AG08395 (cell line): ENCODE measurements at places on chromosomes 7 and 10.

DNA sequence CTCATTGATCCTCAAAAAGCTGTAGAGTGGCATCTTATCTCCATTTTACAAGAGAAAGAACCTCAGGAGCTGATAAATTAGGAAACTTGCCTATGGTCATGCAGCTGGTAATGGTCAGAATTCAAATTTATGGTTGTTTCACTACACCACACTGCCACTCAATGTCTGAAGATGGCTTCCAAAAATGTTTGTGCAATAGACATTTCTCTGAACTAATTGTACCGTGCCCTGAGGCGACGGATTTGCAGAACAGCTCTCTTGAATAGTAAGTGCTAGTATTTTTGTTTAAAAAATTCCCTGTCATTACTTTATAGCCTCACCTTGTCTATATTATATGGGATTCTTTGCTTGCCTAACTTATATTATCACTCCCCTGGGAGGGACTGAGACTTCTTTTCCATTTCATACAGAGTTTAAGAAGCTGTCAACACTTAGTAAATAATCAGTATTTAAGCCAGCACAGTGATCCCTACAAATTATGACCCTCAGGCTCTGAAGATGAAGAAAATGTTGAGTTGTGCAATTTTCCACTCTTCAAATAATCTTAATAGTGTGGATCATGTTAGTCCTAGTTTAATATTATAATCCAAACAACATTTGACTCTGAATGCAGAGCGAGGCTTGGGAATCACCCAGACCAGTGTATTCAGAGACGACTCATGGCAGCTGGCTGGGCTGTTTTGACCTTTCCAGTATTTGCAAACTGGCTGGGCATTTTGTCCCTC lies 346.6 kb downstream of the PTEN start:
- peak; percentile 39 for DNase-seq

GRCh38 chr10:81021428-81022129 lies 483.9 kb downstream of the SH2D4B start:
- DNase-seq: no peak

DNA sequence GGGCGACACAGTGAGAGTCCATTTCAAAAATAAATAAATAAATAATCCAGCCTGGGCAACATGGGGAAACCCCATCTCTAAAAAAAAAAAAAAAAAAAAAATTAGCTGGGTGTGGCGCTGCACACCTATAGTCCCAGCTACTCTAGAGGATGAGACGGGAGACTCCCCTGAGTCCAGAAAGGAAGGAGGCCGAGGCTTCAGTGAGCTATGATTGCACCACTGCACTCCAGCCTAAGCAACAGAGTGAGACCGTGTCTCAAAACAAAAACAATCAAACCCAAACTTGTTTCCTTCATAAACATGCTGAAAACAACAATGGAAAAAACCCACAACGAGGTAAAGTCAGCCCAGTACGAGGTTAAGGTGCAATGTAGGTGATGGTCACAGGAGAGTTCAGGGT lies 1.2 kb downstream of the COX19 start:
- no peak for DNase-seq

- DNase-seq: no peak
Observed at GRCh38 chr7:139875821-139876241, 46.8 kb downstream of the TBXAS1 start.

- no peak for DNase-seq
Observed at GRCh38 chr10:12179606-12180170, 16.0 kb downstream of the NUDT5 start.

GRCh38 chr7:111528331-111528730 lies 34.0 kb downstream of the IMMP2L start:
- DNase-seq: no peak

DNA sequence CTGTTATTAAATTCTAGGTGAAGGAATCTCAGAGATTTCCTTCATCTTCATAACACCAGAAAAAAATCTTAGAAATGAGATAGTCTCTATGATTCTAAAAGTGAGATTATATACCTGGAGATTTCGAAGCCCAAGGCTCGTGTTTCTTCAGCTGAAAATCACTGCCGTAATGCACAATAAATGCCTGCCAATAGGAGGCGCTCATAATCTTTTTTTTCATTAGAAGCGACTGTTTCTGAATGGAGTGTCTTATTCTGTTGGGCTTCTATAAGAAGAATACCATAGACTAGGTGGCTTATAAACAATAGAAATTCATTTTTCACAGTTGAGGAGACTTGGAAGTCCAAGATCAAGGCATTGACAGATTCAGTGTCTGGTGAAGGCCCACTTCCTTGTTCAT lies 294.7 kb downstream of the PRKG1 start:
- DNase-seq: no peak

GRCh38 chr7:134842062-134842461 lies 62.6 kb downstream of the CALD1 start:
- no peak for DNase-seq

DNA sequence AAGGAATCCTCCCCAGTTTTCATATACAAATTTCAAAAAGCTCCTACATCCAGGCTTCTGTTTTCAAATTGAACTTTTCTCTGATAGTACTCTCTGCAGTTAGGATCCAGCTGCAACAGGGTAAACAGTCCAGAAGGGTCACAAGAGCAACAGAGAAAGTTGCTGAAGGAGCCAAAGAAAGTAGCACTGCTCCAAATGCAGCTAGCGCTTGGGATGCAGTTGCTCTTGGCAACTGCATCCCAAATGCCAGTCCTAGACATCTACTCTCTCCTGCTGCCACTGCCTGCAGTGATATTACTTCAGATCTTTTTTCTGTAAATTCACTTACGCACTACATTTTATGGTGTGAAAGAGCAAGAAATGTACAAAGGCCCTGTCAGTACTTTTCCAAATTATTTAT lies 14.6 kb downstream of the GPR37 start:
- no peak for DNase-seq

DNA sequence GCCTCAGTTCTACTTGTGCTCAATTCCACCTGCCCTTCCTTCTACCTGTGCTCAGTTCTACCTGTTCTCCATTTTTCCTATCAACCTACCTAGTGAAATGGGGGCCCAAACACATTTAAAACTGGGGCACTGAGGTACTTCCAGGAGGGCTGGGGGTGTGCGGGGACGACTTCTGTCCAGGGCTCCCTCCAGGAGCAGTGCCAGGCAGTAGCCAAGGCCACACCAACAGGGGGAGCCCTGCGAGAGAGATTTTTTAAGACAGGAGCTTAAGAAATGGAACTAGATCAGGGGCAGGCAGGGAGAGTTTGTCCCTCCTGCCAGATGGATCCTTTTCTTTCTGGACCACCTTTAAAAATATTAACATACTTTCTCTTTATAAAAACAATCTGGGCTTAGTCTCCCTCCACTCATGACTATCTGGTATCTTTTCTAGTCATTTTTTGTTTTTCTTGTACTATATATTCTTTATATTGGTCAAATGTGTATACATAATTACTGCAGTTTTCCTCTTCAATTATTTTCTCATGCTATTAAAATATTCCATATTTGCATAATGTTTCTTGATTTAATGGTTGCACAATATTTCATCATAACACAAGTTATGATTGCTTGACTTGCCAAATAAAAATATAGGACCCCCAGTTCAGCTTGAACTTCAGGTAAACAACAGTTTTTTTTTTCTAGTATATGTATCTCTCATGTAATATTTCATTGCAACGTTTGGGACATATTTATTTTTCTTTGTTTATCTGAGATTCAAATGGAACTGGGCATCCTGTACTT lies 47.3 kb upstream of the INSYN2A start:
- peak; percentile 25 for DNase-seq

DNA sequence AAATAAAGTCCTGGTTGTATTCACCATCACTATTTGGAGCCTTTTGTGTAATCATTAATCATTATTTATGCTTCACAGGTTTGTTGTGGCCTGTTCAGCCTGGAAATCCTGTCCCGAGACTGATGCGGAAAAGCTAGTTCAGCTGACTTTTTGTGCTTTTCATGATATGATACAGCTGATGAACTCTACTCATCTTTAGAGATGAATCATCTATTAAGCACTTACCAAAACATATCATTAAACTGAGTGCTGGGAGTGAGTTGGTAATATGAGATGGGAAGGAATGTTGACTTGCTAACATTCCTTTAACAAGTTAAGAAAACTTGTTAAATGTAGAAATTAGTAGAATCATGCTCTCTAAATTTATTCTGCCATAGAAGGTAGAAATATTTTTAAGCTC lies 53.0 kb downstream of the CROT start:
- peak; percentile 62 for DNase-seq

- no peak for DNase-seq
Observed at GRCh38 chr7:130973637-130974036, 239.6 kb upstream of the KLF14 start.

- no peak for DNase-seq
Observed at GRCh38 chr7:152480664-152481063, 44.9 kb upstream of the KMT2C start.

GRCh38 chr10:90373911-90374310 lies 483.9 kb downstream of the HTR7 start:
- no peak for DNase-seq

DNA sequence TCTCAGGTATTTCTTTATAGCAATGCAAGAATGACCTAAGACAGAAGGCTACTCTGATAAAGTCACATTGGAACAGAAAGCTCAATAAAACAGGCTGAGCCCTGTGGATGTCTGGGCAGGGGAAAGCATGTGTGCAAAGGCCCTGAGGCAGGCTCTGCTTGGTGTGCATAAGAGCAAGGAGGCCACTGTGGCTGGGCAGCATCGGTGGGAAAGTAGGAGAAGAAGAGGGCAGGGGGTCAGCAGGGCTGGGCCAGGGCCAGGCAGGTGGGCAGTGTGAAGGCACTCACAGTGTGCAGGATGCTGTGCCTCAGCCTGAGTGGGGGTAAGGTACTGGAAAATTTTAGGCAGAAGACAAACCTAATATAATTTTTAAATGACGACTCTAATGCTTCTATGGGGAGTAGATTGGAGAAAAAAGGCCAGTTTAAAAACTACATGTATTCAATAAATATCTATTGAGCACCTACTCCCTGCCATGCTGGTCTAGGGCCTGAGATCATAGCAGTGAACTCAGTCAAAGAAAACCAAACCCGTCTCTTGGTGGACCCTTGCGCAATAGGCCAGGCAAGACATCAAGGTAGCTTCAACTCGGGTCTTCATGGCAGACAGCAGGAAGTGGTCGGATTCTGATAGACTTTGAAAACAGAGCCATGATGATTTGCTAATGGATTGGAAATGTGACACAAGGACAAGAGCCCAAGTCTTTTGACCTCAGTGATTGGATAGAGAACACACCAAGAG lies 572.3 kb downstream of the TCERG1L start:
- no peak for DNase-seq

GRCh38 chr10:49168171-49168540 lies 20.0 kb downstream of the TMEM273 start:
- no peak for DNase-seq

DNA sequence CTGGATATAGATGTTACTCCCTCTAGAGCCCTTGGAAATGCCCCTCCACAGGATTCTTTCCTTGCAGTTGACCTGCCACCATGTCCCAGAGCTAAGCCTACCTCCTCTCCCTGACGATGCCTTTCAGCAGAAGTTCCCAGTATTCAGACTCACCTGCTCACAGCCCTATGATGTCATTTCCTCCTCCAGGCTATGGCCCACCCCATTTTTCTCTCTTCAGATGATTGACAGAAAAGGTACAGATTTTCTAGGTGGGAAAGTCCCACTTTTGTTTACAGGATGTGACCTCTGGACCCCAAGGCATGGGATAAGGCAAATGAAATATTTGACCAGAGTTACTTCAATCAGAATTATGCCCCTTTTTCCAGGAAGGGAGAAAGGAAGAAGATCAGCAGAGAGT lies 280.2 kb upstream of the PHYHIPL start:
- DNase-seq: no peak

DNA sequence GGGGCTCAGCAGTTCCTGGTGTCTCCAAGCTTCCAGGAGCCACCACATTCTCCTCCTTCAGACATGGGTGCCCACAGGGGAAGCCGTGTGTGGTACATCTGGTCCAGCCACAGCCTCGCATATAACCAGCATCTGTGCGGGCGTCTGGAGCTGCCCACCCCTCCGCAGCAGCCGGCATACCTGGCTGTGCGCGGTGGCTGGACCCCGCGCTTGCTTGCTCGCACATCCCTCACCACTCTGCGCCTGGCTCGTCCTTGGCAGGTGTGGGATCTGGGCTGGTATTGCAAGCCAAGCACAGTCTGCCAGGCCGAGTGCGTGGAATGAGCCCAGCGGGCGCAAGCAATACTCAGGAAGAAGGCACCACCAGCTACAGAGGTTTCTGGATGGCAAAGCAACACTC lies 117.7 kb upstream of the MBL2 start:
- no peak for DNase-seq

DNA sequence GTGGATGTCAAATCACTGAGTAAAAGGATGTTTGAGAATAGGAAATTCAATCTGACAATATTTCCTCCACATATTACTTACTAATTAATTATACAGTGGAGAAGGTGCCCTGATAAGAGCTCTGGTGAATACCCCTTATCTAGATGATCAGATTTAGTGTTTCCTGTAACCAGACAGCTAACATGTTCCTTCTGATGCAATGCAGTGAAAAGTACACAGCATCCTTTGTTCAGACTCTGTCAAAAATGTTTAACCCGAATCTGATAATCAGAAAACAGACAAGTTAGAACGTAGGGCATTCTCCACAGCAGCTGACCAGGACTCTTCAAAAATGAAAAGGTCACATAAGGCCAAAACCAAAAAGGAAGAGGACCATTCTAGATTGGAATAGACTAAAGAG lies 46.2 kb downstream of the WDR11 start:
- DNase-seq: no peak

DNA sequence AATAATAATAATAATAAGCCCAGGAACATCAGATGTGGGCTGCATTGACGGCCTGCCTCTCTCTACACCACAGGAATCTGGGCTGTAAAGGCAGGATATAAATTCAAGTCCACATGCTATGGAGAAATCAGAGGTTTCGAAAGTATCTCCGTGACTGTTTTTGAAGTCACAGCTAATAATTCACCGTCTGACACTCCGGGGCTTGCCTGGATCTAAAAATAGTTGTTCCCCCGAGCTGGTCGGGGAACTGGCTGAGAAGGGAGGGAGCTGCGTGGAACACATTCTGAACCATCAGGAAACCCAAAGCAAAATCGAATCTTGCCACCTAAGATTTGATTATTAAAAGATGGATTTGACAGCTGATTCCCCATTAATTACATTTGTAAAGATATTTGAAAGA lies 35.4 kb downstream of the KLF6 start:
- peak; percentile 72 for DNase-seq

GRCh38 chr10:89389254-89389653 lies 3.2 kb upstream of the IFIT1 start:
- peak; percentile 38 for DNase-seq

DNA sequence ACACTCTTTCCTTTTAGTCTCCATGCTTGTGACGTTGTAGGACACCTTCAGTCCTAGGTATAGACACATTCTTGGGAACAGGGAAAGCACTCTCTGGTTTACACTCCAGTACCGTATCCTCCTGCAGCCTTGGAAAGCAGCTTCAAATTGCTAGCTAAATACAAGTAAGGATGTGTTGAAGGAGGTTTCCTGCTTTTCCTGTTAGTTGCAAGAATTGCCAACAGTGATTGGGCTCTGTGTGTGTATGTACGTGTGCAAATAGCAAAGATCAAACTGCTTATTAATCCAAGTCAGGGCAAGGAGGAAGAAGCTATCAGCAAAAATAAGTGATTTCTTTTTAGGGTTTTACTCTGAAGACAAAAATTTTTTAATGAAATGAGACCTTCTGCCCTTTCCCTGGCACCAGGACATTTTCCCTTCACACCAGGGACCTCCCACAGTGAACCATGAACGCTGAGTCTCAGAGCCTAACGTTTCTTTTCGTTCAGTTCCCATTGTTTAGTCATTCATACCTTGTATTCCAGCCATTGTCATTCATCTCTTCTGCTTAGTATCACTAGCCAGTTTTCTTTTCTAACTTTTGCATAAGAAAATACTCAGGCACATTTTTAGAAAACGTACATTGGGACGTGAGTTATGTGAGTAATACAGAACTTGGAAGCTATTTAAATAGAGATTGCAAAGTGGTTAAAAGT lies 36.9 kb upstream of the AUTS2 start:
- no peak for DNase-seq
